K562 (cell line): ENCODE measurements at places on chromosomes 7 and 10.

DNA sequence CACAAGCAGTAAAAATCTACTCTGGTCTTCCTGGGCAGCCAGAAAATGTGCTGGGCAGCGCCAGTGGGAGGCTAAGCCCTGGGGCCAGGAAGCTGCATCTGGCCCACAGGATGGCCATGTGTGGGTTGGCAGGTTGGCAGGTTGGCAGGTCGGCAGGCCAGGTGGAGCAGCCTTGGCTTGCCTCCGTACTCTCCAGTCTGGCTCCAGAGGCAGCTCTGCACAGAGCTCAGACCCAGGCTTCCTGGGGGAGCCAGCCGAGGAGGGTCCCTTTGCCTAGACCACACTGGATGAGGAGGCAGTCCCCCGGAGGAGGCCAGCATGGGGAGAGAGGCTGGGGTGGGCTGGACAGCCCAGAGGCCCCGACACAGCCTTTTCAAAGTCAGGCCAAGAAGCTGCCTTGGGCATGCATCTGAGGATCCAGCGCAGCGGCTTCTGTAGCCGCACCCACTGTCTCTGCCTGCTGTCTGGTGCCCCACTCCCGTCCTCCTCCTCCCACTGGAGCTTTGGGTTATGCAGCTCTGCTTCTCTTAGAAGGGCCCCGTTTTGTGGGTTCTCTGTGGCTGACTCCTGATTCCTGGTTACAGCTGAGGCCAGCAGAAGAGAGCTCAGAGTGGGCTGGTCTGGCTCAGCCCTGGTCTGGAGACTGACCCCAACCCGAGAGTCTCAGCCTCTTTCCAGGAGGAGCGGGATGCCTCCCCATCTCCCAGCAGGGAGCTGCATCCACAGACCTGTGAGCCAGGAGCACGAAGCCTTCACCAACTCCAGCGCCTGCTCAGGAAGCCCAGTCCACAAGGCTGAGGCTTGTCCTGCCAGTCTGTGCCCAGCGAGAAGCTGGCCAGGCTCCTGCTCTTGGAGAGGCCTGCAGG is 44.6 kb downstream of the CFAP46 start:
- DNase-seq, result no peak

GRCh38 chr7:1268866-1269265 is 36.2 kb downstream of the UNCX start:
- DNase-seq, result no peak

DNA sequence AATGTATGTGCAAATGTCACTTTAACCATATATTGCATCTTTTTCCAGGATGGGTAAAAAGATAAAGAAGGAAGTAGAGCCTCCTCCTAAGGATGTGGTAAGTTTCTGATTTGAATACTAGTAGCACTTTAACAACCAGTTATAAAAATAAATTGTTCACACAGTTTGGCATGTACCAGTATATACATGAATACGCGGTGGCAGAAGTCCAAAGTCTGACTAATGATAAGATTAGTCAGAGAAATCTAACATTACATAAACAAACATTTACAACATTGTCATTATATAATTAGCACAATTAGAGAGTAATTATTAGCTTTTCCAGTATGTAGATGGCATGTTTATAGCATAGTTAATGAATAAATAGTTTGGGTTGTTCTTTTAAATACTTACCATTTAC is 4.1 kb downstream of the ARMC3 start:
- DNase-seq, result no peak

DNA sequence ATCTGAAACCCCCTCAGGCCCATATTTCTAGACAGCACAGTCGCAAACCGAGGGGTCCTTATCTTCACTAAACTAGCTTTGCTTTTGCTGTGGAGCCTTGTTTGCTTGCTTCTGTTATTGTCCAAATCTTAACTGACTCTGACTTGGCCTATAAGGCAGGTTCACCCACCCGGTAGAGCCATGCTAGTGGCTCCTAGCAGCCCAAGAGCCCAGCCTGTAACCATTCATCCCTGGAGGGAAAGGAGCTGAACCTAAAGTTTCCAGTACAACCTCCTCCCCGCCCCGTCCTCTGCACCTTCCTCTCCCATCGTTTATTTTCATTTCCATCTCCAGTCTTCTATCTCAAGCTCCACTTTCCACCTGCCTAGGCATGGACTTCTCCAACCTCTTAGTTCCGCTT is 345.7 kb downstream of the PTPRN2 start:
- DNase-seq, result peak; percentile 6

- DNase-seq, result no peak
Observed at GRCh38 chr7:40723829-40724228, 589.0 kb downstream of the SUGCT start.

DNA sequence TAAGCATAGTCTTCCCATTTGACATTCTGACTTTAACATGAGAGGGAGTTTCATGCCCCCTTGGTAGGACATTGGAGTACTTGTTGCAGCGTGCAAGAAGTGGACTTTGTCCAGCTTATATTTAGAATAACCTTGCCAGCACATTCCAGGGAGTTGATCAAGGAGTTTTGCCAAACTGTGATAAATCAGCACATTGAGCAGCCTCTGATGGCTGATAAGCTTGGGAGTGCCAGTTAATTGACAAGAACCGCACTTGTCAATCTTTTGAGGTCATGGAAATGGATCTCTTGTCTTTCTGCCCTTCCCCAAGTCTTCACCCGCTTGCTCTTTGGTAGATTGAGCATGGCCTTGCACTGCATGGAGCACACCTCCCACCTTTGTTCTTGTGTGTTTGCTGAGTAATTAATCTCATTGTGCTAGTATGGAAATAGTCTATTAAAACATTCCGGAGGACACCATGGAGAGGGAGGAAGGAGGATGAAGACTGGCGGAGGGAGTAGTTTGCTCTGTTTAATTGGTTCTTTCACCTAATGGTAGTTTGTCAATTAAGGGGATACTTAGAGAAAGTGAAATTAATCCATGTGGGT is 668.5 kb upstream of the GALNT17 start:
- no peak for DNase-seq

DNA sequence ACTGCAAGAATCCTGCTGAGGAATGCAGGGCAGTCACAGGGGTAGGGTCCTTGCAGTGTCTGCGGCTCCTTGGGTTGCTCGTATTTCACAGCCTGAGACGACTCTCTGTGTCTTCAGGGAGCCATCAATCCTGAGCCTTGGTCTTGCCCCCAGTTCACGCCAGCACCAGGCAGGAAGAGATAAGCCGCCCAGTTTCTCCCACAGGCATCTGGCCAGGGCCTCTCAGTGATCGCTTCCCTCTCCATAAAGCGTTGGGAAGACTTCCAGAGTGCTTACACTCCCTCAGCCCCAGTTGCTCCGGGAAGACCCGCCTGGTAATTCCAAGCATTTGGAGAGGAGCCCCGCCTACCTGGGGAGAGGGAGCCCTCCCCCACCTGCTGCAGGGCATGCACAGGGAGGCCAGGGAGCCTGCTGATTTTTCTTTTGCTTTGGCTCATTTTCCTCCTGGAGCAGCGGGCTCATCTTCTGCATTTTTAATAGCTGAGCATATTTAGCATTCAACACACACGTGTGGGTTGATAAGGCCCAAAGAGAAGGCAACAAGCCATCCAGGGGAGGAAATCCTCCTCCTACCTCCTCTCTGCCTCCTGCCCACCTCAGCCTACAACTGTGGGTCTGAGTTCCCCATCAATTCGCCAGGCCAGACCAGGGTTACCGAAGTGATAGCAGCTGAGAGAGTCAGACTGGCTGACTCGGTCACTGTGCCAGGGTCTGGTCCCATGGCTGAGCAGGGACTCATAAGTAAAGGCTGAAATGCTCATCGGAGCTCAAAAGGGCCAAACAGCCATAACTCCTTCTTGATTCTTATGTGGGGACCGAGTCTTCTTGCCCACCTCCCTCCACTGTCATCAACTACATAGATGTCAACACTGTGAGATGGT is 74.4 kb upstream of the EFCAB10 start:
- DNase-seq, result no peak

DNA sequence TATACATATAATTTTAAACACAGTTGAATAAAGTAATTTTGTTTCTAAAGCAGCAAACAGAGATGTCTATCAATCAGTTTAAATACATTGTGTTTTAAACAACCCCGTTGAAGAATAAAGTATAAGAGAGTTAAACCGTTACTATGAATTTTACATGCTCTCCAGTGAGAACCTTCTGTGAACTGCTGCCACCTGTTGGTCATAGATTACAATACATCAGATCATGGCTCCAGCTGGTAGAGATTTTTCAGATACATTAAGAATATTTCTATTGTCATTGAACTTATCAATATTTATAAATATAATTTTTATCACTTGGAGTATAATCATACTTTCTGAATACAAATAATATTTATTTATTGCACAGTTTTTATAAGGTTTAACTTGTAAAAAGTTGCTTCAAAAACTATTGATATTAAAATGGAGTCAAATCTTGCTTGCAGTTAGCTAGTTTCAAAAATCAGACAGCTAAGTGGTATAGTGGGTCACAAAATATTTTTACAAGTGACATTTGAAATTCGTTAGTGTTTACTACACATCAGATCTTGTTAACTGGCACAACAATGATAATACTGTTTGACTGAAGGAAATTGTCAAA is 561.2 kb upstream of the PHF14 start:
- DNase-seq, result peak; percentile 36

DNA sequence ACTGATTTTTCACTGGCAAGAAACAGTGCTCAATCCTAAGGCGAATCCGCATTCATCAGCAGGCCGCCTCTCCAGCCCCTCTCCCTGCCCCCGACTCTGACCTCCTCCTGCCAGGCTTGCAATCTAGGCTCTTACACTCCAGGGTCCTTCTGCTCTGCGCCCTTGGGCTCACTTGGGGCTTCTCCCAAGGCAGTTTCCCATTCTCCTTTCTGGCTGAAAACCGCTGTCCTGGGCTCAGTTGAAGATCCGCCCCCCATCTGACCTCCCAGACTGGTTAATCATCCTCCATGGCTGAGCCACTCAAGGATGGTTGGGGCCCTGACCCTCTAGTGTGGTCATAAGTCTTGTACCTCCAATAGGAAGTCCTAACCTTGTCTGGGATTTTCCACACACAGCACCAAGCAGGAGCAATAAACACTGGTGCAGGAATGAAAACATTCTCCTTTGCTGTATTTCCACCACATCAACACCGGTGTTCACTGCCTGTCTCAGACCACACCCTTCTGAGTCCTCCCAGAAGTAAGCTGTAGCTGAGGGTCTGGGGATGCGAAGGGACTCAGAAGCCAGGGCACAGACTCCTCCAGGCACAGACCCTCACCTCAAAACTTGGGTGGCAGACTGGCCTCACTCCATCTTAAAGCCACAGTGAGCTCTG is 42.4 kb downstream of the TNS3 start:
- no peak for DNase-seq

DNA sequence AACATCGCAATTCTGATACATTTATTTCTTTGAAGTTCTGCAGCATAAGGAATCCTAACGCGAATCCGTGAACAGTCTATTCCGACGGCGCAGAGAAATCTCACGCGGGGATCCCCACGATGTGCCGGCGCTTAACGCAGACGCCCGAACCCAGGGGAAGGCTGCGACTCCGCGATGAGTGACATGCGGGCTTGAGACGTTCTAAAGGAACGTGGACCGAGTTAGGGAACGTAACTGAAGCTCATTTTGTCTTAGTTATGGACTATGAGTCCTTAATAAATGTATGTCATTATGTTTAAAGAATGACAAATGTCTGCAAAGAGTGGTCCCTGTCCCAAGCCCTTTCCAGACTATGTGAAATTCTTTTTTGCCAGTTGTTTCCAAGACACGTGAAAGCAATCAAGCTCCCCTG is 995 bp upstream of the PARD3 start:
- DNase-seq, result no peak

GRCh38 chr10:101217450-101218281 is 11.6 kb downstream of the LBX1 start:
- peak; percentile 60 for DNase-seq

DNA sequence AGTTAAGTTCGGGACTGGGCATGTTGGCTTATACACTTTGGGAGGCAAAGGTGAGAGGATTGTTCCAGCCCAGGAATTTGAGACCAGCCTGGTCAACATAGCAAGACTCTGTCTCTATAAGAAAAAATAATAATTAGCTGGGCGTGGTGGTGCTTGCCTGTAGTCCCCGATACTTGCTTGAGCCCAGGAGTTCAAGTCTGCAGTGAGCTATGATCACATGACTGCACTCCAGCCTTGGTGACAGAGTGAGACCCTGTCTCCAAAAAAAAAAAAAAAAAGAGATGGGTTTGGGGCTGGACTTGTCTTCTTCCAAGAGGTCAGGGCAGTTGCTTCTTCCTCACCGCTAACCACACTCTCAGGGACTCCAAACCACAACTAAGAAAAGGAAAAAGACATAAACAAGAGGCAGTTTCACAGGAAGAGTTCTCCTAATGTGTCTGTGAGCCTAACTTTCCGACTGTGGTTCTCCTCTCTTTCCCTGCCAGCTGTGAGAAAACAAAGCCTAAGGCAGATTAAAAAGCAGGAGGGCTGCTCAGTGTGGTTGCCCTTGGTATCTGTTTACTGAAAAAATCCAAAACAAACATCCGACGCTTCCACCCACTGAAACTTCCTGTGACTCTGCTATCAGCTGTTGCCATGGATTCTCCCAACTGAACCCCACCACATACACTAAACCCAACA is 2.4 kb upstream of the SERPINE1 start:
- no peak for DNase-seq

DNA sequence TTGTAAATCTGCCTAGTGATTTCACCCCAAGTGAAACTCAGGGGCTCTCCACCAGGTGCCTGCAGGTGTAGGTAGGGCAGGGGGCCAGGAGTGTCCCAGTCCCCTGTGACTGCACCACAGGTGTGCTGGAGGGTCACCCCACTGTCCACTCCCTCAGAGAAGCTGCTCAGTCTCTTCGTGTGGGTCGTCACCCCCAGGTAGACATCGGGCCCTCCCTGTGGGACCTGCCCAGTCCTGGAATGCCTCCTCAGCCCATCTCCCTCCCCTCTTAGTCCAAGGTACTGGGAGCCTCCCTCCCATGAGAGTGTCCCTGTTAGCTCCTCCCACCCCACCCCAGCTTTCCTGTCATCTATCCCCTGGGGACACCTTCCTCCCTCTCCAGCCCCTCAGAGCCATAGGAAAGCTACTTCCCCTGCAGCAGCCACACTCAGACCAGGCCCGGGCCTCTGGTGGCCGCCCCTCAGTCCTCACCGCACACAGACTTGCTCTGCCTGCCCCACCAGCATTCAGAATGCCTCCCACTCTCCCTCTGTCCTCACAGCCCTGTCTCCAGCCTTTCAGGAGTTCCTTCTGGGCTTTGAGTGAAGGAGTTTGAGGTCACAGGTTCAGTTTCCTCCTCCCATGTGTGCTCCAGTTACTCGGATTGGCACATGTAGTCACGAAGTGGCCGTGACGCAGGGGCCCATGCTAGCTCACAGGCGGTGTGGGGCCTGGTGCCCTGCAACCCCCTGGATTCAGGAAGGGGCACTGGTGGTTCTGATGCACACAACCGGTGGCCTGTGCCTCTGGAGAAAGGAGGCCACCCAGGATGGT is 5.1 kb downstream of the ALOX5 start:
- no peak for DNase-seq
